ENCODE measurements at places on chromosomes 2 and 18.

DNA sequence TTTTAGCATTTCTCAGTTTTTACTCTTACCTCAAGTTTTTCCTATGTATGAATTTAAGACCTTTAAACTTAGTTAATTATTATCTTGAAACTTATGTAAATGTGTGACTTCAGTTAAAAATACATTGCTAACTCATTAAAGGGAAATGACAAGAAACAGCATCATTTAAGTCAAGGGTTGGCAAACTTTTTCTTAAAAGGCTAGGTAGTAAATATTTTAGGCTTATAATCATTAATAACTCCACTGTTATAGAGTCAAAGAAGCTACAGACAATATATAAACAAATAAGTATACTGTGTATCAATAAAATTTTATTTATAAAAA is 259.7 kb upstream of the RBMS1 start:
- no peak for DNase-seq

GRCh38 chr2:192072778-192073177 is 122.0 kb downstream of the TMEFF2 start:
- no peak for DNase-seq

DNA sequence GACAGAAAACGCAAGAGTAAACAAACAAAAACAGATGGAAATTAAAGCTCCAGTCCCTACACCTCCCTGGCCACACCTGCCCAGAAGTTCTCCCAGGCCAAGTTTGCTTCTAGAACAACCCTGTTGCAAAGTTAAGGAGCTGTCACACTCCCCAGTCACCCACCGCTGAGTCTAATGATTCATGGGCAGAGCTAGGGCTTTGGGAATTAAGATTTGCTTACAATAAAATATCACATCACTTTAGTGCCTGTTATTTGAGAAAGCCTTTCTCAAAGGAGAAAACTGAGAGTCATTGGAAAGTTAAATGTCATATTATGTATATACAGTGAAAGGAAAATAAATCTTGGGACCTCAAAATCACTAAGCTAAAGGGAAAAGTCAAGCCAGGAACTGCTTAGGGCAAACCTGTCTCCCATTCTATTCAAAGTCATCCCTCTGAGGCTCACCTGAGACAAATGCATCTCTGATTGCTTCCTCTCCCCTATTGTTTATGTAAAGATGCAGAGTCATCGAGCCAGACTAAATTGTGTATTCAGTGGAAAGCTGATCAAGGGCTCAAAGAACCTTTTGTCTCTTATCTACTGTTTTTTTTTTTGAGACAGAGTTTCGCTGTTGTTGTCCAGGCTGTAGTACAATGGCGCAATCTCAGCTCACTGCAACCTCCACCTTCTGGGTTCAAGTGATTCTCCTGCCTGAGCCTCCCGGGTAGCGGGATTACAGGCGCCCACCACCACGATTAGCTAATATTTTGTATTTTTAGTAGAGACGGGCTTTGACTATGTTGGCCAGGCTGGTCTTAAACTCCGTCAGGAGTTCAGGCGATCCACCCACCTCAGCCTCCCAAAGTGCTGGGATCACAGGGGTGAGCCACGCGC is 2.8 kb downstream of the CRYGB start:
- no peak for DNase-seq

DNA sequence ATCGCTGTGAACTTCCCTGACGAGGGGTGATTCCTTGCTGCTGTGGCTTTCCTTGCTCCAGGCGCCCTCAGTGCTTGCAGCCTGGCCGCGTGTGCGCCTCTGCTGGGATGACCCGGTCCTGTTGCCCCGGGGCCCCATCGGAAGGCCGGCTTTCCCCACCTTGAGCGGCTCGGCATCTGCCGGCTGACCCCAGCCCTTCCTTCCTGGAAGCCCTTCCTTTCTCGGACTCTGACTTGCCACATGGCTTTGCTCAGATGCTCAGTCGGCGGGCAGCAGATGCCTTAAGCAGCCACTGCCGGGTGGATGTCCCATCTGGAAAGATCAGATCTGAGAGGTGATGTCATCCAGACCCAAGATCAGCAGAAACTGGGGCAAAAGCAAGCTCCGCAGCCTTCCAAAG is 100.5 kb upstream of the ODC1 start:
- DNase-seq, result no peak

DNA sequence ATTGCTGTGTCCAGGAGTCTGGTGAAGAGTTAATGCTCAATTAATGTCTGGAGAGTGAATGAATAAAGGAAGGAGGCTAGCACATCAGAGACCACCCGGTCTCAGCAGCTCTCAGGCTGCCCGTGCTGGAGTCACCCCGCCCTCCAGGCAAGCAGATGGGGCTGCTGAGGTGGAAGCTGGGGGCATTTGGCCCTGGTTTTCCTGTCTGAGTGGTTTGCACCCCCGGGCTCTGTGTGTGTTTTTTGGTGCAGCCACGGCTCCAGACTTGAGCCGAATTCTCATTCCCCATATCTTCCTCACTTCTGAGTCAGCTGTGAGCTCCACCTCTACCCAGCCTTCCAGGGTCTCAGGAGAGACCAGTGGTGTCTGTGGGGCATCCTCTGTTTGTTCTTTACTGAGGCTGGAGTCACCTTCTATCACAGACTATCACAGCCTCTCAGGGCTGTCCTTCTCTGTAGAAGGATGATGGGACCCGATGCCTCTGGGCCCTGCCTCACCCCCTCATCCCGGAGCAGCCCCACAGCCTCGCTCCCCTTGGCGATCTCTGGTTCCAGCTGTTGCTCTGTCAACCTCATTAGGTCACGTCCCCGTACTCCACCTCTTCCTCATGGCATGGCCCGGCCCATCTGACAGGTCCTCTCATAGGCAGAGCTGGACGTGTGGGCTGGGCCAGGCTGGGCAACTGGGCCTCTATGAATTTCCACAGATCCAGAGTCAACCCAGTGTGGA is 60.8 kb downstream of the HS1BP3 start:
- DNase-seq, result no peak

- no peak for DNase-seq
Measured at GRCh38 chr2:240871071-240871958, 2.7 kb downstream of the AGXT start.

DNA sequence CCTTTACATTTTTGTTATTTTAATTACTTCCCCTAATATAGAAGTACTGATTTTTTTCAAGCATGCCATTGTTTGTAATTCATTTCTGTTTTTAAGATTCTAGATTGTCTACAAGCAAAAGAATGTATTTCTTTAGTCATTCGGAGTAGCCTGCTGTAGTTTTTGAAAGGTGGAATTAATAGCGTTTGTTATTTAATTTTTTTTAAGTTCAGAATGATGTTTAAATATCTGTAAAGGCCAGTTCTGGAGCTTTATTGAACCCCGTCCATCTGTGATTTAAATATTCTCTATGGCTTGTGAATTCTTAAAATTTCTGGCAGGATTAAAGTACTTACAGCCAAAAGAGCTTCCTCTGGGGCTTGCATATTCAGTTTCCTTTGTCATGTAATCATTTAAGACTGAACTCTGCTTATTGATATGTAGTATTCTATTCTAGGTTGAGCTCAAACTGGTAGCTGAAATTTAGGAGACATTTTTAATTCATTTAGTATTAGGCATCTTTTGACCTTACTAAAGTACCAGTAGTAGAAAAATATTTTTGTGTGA is 5.2 kb downstream of the TGIF1 start:
- no peak for DNase-seq

DNA sequence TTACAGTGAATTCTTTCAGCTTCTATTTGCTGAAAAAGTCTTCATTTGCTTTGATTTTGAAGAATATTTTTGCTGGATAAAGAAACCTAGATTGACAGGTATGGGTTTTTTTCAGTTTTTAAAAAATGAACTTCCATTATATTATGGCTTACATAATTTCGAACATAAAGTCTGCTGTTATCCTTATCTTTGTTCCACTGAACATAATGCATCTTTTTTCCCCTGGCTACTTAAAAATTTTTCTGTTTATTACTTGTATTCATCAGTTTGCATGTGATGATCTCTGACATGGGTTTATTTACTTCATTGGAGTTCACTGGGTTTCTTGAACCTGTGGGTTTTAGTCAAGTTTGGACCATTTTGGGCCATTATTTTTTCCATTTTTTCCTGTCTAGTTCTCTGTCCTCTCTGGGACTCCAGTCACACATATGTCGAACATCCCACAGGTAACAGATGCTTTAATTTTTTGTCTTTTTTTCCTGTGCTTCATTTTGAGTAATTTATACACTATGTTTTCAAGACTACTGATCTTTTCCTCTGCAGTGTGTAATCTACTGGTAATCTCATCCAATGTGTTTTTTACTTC is 33.1 kb downstream of the SEC11C start:
- DNase-seq, result no peak

DNA sequence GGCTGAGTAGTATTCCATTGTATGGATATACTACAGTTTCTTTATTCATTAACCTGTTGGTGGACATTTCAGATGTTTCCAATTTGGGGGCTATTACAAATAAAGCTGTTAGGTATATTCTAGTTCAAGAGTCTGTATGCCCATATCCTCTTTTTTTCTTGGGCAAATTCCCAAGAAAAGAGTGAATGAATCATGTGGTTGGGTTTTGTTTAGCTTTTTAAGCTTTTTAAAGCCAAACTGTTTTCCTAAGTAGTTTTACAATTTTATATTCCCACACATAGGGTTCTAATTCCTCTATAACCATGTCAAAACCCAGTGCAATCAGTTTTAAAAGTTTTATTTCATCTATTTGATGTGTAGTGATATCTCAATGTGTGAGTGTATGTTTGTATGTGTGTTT is 44.9 kb upstream of the BAZ2B start:
- no peak for DNase-seq

GRCh38 chr2:20213651-20214565 is 11.0 kb downstream of the SDC1 start:
- DNase-seq, result no peak

GRCh38 chr2:173037245-173038120 is 38.2 kb upstream of the MAP3K20 start:
- no peak for DNase-seq

- no peak for DNase-seq
Measured at GRCh38 chr2:208033701-208034502, 8.6 kb upstream of the PLEKHM3 start.

GRCh38 chr18:34492652-34493051 is 217.4 kb upstream of the DTNA start:
- DNase-seq, result no peak

DNA sequence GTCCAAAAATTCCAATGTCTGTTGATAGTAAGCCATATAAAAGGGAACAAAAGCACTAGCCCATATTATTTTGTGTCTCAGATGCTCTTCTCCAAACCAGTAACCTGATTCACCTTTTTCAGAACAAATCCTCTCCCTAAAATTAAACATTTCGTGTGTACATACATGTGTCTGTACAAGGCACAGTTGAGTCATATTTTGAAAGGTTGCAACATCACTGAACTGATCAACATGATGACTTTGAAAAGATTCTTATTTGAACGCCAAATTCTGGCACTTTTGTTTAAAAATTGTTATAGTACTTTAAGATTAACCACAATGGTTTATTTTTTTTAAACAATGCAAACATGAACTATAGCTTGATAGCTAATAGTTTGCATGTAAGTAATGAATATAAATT is 102.5 kb downstream of the RIT2 start:
- DNase-seq, result no peak

DNA sequence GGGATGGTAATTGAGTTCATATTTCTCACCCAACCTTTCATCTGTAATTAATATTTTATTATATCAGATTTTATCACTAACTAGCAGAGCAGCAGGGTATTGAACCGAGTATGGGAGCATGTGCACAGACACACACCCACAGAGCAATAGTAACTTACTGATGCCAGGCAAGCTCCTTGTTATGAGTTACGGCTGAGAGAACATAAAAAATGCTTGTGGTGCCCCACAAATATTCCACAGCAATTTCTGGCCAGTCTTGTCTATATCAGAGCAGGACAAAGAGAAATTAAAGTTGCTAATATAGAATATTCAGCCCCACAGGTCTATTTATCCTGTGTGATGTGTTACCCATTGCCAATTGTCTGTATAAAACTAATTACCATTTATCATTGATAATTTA is 501.8 kb upstream of the RAB12 start:
- DNase-seq, result no peak

- no peak for DNase-seq
Measured at GRCh38 chr2:104040771-104041170, 813.1 kb upstream of the POU3F3 start.

GRCh38 chr18:46789088-46789487 is 32.2 kb upstream of the ST8SIA5 start:
- DNase-seq, result no peak

- DNase-seq, result no peak
Measured at GRCh38 chr2:120508567-120509041, 162.7 kb downstream of the INHBB start.

GRCh38 chr2:96468904-96469303 is 36.3 kb downstream of the NEURL3 start:
- no peak for DNase-seq

- DNase-seq, result peak; percentile 28
Measured at GRCh38 chr2:170814533-170815230, 2.0 kb upstream of the GAD1 start.

GRCh38 chr2:45904267-45904945 is 252.9 kb downstream of the PRKCE start:
- DNase-seq, result no peak

- no peak for DNase-seq
Measured at GRCh38 chr2:65030476-65031332, 25.5 kb upstream of the CEP68 start.

- no peak for DNase-seq
Measured at GRCh38 chr2:127139766-127140165, 32.8 kb upstream of the BIN1 start.

DNA sequence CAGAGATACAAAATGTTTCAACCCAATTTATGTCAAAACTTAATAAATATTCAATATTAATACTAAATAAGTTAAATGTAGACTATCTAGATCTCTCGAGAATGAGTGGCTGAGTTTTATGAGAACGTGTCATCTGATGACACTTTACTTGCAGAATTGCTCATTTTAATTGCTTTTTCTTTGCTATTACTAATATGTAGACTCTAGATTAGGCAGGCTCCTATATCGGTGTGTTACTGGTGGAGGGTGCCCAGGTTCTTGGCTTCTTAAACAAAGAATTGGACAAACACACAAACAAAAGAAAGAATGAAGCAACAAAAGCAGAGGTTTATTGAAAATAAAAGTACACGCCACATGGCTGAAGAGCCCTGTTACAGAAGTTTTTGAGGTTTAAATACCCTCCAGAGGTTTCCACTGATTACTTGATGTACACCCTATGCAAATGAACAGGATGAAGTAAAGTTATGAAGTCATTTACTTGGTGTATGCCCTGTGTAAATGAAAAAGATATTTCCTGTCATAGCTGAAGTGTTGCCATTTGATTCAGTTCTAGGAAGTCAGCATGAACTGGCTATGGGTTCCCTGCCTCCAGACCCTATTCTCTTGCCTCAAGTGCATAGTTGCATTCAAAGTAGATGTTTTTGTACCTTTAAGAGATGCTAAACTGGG is 122.9 kb upstream of the ITGA4 start:
- no peak for DNase-seq

All from NCI-H2081 treated with DMSO at 0.1 percent for 48 hours (cell line).